Fibroblast of pulmonary artery (primary cell): ENCODE measurements at places on chromosomes 6 and 20.

DNA sequence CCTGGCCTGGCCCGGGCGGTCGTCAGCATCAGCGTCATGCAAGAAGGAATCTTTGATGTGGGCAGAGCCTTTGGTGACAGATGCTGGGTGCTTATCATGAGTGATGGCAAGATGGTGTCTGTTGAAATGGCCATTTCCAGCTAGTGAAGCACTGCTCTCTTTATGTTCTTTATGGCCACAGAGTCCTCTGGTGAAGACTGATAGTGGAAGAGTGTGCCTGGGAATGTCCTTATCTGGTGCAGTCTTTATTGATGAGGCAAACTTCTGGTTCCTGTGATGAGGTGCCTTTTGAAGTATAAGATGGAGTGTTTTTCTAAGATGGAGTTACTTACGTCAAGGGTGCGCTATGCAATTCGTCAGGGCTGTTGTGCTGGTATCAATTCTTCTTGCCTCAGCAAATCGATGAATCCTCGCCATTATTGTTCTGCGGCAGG lies 22.6 kb upstream of the CCR6 start:
- DNase-seq = no peak

DNA sequence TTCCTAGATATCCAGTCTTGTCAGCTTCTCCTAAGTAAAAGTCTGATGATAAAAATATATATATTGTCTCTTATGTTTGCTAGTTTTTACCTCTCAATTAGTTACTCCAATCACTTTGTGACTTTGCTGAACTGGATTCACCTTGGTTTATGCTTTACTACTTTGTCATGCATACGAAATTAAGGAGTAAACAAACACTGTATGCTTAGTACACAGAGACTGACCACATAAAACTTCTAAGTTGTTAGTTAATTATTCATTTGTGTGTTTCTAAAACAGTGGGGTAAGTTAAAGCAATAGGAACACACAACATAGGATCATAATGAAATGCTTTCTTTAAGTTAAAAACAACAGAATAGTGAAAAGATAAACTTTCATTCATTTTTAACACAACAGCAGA lies 877.3 kb upstream of the MAP3K7 start:
- no peak for DNase-seq

DNA sequence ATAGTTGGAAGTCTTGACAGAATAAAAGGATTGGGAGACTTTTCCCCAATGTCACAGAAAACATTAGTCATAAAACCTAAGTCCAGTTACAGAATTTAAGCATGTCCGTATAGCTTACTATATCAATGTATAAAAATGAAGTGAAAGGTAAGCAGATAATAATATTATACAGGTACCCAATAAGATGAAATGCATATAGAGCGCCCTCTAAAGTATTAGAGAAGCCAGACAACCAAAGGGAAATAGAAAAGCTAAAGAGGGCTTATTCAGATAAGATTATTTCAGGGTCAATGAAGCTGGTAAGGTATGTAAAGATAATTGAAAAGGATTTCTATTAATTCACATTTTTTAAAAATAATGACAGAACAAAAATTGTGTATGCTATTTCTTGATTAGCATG lies 947.7 kb upstream of the MAP3K7 start:
- DNase-seq = no peak

GRCh38 chr6:106192824-106193223 lies 106.7 kb downstream of the PRDM1 start:
- no peak for DNase-seq

DNA sequence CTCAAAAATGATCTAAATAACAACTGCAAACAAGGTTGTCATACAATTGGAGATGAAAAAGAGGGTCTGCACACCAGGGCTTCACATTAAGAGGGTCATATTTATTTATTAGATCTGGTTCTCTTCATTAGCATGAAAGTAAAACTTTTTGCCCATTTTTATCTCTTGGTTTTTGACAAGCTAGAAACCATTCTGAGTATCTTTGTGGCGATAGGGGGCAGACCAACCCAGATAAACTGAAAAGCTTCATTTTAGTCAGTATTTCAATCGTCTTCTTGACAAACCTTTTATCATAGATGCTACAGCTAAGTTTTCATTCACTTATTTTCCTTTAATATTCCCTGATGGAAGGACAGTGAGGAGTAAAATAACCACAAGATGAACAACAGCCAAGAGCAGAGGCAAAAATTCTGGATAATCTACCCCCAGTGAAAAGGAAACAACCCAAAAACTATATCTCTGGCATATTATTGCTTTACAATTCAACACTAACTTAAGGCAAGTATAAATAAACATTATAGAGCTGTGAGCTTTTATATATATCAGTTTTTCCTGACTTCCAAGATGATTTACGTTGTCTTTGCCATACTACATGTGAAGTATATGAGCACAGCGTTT lies 45.2 kb downstream of the THEMIS start:
- DNase-seq = peak; percentile 65

DNA sequence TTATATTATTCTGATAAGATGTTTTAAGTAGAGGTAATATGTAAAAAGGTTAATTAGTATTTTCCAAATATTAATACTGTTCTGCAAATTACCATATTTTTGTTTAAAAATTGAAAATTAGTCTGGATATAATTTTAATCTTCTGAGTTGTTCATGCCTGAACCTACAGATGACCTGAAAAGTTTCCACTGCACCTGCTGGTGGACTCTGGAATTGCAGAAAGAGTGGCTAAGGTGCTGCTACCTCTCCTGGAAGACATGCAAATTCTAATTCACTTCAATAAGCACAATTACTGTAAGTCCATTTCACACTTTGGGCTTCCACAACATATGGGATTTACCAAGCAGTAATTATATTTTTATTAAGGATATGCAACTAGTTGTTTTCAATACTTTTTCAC lies 77.7 kb upstream of the OLIG3 start:
- peak; percentile 21 for DNase-seq

GRCh38 chr6:24431045-24431451 lies 28.3 kb downstream of the MRS2 start:
- peak; percentile 67 for DNase-seq

- DNase-seq = no peak
These were observed 102.2 kb downstream of the SLC24A3 start for GRCh38 chr20:19314621-19315020.

DNA sequence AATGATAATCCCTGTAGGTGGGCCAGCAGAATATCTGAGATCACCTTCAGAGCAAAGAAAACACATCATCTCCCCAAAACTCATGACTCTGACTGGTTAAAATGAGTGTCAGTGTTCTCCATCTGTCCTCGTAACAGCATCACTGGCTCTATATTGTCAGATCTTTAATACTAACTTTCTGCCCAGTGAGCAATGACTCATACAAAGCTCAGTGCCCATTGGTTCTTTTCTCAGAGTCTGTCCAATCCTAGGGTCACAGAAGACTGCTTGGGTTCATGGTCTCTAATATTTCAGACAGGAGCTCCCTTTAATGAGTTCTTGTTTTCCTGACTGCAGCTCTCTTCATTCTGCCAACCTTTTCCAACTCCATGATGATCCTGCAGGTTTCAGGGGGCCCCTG lies 36.4 kb downstream of the HLA-DPB1 start:
- peak; percentile 58 for DNase-seq

- peak; percentile 3 for DNase-seq
These were observed 13.1 kb downstream of the PKIB start for GRCh38 chr6:122623279-122623678.

GRCh38 chr20:50516180-50516934 lies 6.2 kb downstream of the PTPN1 start:
- no peak for DNase-seq

- DNase-seq = no peak
These were observed 3.7 kb downstream of the MAP3K4 start for GRCh38 chr6:160995271-160995670.

DNA sequence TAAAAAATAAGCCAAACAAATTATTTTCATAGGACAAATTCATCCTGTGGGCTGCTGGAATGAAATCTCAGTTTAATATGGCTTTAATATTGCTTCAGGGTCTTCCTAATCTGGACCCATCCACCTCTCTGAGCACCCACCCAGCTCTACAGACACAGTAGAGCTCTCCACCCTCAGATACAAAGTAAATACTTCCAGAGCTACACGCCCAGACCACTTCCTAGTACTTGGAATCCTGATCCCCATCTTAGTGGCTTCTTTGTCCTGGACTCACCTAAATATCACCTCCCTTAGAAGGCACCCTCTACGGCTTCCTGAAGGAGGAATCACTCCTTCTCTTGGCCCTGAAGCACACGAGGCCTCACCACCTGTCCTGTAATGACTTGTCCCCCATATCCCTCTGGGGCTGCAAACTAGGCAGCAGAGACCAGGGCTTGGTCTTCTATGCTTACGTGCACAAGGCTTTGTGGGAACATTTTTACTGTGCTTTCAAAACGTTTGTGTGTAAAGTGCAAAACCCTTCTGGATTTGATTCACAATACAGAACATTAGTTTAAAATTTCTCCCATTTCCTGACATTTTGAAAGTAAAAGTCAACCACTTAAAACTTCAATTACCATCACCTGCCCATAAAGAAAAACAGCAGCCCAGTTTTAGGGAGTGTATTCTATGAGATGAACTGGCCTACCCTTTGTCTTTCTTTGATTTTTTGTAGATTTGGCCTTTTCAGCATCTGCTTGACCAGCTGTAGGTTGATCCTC lies 2.4 kb downstream of the CTCFL start:
- DNase-seq = no peak

GRCh38 chr20:61924858-61925554 lies 140.7 kb downstream of the TAF4 start:
- no peak for DNase-seq

GRCh38 chr6:102387326-102388033 lies 994.0 kb downstream of the GRIK2 start:
- no peak for DNase-seq

DNA sequence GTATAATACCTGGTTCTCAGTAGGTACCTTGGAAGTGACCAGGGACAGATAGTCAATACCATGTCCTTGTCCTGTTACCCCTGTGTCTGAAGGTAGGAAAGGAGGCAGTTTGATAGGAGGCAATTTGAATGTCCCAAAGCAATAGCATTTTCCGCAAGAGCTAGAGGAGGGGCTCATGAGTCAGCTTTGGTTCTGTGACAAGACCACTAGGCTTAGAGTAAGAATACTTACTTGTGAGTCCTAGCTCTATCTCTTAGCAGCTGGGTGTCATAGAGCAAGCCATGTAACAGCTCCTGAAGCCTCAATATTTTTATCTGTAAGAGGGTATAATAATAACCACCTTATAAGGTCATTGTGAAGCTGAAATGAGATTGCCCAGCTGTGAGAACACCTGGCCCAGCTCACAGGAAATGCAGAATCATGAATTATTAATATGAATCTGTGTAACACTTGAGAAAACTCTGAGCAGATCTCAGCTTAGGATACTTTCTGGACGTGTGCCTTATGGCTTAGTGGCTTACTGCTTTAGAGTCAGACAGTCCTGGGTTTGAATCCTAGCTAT lies 58.6 kb downstream of the DAAM2 start:
- peak; percentile 20 for DNase-seq

DNA sequence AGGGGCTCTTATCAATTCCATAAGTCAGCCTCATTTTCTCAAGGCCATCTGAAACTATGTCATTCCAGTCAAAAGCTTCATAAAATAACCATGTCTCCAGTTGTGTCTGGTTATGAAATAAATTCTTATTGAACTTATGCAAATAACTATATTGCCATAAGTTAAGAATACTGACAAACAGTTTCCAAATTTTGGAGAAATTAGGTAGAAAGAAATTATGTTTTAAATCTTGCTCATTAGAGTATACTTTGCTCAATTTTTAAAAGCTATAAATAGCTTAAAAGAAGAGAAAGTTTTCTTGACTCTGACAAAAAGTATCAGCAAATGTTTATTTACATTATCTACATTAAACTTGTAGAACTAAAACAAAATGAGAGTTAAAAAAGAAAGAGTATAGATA lies 63.0 kb upstream of the MRAP2 start:
- no peak for DNase-seq

DNA sequence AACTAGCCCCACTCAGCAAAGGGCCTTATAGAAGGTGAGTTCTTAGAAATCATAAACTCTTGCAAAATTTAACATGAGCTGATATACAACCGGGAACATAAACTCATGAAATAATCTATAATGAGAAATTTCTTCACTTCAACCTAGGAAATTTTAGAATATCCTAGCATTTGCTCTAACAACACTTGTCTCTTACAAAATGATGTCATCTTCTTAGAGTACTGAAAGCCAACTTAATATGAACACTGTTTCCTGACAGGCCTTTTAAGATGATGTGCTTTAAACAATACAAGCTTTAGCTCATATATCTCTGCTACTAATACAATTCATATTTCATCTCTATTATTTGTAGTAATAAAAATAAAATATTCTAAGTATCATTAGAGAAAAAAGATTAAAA lies 932 bp downstream of the PACRG start:
- no peak for DNase-seq

- no peak for DNase-seq
These were observed 171.7 kb downstream of the CLIC5 start for GRCh38 chr6:45843848-45844521.

- no peak for DNase-seq
These were observed 29.1 kb upstream of the SCML4 start for GRCh38 chr6:107853230-107853629.

GRCh38 chr6:132520953-132521352 lies 8.0 kb upstream of the STX7 start:
- peak; percentile 38 for DNase-seq

DNA sequence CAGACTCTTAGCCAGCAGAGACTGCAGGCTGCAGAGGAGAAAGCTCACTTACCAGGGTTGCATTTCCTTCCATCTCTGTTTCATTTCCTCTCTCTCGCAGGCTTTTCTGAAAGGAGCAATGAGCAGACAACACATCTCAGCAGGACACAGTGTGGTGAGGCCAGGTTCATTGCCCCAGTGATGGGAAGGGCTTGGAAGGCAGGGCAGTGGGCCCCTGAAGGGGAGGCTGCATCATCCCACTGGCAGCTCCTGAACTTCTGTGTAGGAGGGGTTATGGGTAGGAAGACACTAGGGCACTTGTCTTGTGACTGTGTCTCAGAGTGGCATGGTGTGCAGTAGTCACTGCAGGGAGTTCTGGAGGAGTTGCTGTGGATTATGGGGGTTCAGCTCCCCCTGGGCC lies 246.8 kb downstream of the QKI start:
- no peak for DNase-seq

GRCh38 chr6:32982702-32983492 lies 14.5 kb downstream of the BRD2 start:
- no peak for DNase-seq
